ENCODE measurements at places on chromosomes 11 and 22.

DNA sequence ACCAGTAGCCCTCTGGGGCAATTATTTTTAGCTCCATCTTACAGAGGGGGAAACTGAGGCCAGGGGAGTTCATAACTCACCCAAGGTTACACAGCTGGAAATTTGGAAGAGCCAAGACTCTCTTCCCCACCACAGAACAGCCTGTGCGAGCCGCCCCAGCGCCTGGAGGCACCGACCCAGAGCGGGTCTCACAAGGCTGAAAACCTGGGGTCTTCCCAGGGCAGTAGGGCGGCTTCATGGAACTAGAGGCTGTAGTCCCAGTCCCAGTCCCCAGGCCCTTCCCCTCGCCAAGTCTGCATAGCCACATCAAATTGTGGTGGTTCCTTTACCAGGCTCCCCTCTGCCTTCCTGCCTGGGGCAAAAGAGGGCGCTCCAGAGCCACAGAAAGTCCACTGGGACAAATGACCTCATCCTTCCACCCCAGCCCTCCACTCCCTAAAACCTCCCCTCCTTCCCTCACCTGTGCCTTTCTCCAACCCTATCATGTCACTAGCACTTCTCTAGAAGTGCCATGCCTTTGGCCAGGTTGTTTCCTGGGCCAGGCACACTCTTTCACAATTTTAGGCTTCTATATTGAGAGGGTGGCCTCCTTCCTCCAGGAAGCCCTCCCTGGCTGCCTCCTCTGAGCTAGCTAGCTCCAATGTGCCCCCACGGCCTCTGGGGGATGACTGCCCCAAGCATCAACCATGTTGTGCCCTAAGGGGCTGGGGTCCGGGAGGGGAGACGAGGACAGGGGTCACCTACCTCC lies 15.2 kb upstream of the CDC42EP1 start:
- no peak for DNase-seq

DNA sequence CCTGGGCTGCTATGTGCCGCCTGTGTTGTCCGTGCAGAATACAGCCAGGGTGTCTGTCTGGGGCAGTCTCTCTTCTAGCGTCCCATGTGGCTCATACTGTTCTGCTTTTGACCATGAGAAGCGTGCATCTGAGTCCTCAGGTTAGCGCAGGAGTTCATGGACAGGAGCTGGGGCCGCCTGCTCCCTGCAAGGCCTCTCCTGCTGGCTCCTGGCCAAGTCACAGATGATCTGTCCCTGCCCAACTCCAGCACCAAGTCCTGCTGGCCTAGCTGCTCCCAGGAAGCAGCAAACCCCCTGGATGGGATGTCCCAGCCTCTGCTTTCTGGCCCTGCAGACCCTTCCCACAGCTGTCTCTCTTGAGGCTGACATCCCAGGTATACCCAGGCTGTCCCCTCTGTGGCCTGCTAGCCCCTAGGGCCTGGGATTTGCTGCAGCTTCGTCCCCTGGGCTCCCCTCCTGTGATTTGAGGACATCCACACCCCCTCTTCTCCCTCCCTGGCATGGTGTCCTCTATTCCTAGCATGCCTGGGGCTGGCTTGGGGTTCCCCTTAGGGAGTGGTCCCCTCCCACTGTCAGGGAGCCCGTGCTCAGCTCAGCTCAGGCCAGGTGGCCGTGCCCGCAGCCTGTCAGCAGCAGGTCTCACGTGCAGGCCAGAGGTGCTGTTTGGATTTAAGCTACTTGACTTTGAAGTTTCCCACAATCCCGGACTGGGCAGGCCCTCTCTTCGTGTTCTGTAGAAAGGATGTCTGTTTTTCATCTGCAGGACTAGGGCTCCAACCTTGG lies 17.8 kb downstream of the PRR5 start:
- no peak for DNase-seq

DNA sequence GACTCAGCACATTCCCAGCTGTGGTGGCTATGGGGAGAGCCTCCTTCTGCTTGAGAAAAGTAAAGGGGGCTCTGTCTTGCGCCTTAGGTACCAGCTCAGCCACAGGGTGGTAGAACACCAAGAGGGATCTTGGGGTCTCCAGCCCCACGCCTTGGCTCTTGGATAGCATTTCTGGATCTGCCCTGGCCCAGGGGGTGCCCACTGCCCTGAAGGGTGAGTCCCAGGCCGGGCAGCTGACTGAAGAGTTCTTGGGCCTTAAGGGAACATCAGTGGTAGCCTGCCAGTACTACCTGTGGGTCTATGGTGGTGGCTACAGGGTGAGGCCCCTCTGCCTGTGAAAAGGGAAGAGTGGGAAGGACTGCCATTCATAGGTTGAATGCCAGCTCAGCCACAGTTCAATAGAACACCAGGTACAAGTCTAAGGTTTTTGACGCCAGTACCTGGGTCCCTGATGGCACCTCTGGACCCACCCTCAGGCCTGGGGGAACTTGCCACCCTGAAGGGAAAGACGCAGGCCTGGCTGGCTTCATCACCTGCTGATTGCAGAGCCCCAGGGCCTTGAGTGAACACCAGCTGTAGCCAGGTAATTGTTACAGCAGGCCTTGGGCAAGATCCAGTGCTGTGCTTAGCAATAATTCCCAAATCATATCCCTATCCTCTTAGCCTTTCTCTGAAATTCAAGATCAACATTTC lies 3.9 kb downstream of the CWF19L2 start:
- DNase-seq = no peak

- no peak for DNase-seq
Measured at GRCh38 chr11:127996825-127997224, 590.5 kb downstream of the ETS1 start.

- DNase-seq = no peak
Measured at GRCh38 chr11:48164836-48165235, 51.8 kb upstream of the OR4B1 start.

DNA sequence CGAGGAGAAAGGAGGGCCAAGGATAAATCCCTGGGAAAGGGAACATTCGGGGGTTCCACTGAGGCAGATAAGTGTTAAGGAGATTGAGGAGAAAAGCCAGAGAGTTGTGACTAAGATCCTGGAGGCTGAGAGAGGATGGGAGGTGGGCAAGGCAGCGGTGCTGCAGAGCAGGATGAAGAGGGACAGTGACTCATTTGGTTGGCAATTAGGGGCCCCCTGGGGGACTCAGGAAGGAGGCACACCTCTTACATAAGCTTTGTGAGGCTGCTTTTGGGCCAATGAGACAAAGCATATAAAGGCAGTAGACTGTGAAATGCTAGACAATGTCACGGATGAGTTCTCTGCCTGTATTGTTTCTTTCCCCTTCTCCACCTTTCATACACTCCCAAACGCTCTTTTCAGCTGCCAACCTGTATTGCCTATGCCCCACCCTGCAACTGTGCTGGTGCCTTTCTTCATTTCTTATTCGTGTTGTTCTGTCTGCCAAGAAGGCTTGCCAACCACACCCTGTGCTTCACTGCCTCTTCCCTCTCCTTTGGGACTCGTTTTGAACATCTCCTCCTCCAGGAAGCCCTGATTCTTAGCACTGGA lies 246.8 kb upstream of the KIRREL3 start:
- DNase-seq = no peak

DNA sequence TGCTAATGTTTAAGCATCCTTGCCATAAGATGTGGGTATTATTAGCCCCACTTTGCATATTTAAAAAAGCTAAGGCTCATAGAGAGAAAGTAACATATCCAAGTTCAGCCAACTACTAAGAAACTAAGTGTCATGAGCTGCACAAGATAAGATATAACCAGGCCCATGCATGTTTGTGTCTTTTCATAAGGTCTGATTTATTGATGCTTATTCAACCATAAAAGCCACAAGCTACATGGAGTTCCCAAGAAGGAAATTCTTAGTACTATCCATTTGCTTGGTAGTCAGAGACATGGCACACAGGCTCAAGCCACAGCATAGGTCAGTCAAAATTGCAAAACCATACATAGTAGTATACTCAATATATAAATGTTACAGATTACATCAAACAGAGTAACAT lies 488.5 kb downstream of the SOX6 start:
- no peak for DNase-seq

GRCh38 chr11:118618115-118618990 lies 10.9 kb downstream of the PHLDB1 start:
- no peak for DNase-seq

GRCh38 chr22:27983361-27983791 lies 64.3 kb upstream of the PITPNB start:
- no peak for DNase-seq

DNA sequence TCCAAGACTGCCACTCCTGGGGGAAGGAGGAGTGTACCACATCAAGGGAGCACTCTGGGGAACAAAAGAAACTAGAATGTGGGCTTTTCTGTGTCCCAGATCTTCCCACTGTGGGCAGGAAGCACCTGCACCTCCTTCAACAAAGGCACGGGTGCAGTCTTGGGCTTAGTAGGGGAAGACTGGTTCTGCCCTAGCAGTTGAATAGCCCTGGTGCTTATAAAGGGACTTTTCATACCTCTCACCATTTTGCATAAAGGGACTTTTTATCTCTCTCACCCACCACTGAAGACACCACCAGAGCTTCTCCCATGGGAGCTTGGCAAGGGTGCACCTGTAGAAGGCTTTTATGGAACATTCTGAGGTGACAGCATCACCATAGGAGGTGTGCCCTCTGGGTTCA lies 65.8 kb upstream of the MS4A8 start:
- no peak for DNase-seq

- no peak for DNase-seq
Measured at GRCh38 chr22:35170716-35171697, 86.3 kb upstream of the HMGXB4 start.

GRCh38 chr22:38953577-38954413 lies 3.6 kb upstream of the APOBEC3A start:
- DNase-seq = peak; percentile 21

GRCh38 chr11:44702889-44703288 lies 23.9 kb upstream of the TSPAN18 start:
- no peak for DNase-seq

GRCh38 chr11:13233173-13233745 lies 44.3 kb upstream of the BMAL1 start:
- DNase-seq = no peak

DNA sequence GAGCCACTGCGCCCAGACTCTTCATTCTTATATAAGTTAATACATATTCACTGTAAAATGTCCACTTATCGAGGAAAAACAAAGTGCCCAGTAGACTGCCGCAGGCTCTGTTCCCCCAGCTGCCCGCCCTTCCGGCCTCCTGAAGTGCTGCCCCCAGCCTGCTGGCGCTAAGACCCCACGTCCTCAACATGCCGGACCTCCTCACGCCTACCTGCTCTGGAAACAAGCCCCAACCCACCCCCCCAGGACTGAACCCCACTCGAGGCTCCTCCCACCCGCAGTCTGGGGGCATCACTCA lies 1.1 kb downstream of the GATD1 start:
- no peak for DNase-seq

- no peak for DNase-seq
Measured at GRCh38 chr11:43736502-43737200, 56.1 kb downstream of the HSD17B12 start.

DNA sequence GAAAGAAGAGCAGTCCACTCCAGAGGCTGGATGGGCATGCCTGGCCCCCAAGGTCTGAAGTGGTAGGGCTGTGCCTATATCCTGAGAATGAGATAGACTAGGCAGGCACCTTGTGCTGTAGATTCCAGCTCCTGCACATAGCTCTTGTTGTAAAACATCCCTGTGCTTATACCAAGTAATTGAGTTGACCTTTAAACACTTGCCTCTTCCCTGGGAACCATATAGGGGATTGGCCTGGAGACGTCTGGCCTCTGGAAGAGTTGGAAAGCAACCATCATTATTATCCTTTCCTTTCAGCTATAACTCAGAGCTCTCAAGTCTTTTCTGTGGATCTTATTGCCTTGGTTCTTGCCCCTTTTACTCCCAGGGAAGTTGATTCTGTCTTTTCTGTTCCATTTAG lies 15.1 kb downstream of the LIMK2 start:
- DNase-seq = no peak

DNA sequence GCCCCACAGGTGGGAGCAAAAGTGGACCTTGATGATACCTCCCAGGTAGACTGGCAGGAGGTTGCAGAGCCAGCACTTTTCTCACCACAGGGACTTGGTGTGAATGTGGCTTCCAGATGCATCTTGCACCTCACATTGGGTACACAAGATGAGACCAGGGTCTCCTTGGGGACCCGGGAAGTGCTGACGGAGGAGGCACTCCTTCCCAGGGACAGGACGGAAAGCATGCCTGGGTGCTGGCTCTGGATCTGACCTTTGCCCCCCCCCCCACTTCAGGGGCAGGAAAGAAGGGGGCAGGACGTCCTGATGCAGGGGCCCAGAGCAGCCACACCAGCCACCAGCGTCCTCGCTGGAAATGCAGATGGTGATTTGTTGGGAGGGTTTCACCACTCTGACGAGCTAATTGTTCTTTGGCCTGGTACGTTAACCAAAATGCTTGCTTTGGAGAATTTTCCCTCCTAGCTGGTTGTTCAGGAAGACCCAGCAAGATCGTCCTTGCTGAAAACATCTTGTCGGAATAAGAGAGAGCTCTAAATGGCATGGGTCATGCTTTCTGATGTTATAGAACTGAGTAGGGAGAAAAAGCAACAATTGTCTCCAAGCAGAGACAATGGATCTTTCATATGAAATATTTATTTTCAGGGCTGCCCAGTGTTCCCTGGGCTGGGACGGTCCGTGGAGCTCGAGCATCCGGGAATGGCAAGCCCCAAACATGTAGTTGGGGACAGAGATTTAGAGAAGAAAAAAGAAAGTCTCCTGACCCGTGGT lies 74.4 kb upstream of the PPARA start:
- no peak for DNase-seq

GRCh38 chr11:27507557-27508322 lies 1.2 kb upstream of the LIN7C start:
- no peak for DNase-seq

DNA sequence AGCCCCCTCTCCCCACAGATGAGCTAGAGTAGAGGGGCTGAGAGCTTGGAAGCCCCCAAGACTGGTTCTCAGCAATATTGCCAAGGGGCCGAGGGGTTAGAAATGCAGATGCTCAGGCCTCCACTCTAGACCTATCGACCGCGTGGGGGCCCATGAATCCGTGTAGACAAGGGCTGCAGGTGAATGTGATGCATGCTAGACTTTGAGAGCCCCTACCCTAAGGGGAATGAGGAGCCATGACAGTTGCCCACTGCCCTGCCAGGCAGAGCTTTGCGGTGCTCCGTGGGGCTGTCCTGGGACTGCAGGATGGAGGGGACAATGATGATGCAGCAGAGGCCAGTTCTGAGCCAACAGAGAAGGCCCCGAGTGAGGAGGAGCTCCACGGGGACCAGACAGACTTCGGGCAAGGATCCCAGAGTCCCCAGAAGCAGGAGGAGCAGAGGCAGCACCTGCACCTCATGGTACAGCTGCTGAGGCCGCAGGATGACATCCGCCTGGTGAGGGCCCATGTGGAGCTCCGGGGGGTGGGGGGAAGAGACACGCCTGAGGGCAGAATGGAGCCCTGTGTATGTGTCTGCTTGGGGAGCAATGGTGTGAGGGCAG lies 1.3 kb downstream of the SSH3 start:
- no peak for DNase-seq

DNA sequence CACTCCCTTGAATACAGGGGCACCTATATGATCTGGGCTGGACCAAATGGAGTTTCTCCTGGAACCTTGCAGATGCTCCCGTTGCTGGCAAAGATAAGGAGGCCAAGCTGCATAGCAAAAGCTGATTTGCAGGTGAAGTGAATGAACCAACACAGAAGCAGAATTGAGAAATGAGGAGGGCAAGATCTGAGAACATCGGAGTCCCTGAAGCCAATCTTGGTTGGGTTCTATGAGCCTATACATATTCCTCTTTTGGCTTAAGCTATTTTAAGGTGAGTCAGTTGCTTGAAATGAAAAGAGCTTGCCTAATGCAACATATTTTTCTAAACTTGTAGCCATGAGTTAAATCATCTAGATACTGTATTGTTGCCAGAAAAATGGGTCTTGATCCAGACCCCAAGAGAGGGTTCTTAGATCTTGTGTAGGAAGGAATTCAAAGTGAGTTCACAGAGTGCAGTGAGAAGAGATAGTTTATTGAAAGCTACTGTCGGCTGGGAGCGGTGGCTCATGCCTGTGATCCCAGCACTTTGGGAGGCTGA lies 23.5 kb downstream of the WEE1 start:
- no peak for DNase-seq

All from activated gamma-delta T cell treated with anti-CD3 and anti-CD28 coated beads, Interleukin-2, amount 50 U/mL, for 16 hours (primary cell).